Activated CD4-positive, alpha-beta T cell treated with anti-CD3 and anti-CD28 coated beads, Interleukin-2, amount 10 ng/mL, durations not matched to agents 7 days and 5 days (primary cell): ENCODE measurements at places on chromosomes 5 and 9.

DNA sequence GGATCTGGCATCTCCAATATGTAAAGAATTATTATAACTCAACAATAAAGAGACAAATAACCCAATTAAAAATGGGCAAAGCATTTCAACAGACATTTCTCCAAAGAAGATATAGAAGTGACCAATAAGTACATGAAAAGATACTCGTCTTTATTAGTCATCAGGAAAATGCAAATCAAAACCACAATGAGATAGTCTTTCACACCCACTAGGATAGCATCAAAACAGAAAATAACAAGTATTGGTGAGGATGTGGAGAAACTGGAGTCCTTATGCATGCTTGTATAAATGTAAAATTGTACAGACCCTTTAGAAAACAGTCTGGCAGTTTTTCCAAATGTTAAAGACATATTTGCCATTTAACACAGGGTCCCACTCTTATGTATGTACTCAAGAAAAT is 39.1 kb upstream of the ITGA1 start:
- no peak overlapping the region for H3K27ac ChIP-seq
- no peak for DNase-seq
- H3K4me3 ChIP-seq, result no peak overlapping the region

- no peak for DNase-seq
- no peaks in the 10 kb centered on the region for H3K36me3 ChIP-seq
- no peaks in the 10 kb centered on the region for H3K27me3 ChIP-seq
- no peaks in the 10 kb centered on the region for H3K4me1 ChIP-seq
- no peak overlapping the region for H3K4me3 ChIP-seq
- H3K27ac ChIP-seq, result no peak overlapping the region
Measured at GRCh38 chr9:121935739-121936138, 157.4 kb downstream of the TTLL11 start.

GRCh38 chr9:111839987-111840386 is 45.2 kb upstream of the SHOC1 start:
- H3K36me3 ChIP-seq, result no peaks in the 10 kb centered on the region
- no peak overlapping the region for H3K27ac ChIP-seq
- no peak overlapping the region for H3K4me3 ChIP-seq
- DNase-seq, result no peak

GRCh38 chr5:110536120-110537115 is 190.1 kb downstream of the TMEM232 start:
- H3K4me1 ChIP-seq, result no peaks in the 10 kb centered on the region
- no peak overlapping the region for H3K4me3 ChIP-seq
- H3K27me3 ChIP-seq, result no peaks in the 10 kb centered on the region
- H3K36me3 ChIP-seq, result no peaks in the 10 kb centered on the region
- DNase-seq, result no peak
- H3K27ac ChIP-seq, result no peak overlapping the region

DNA sequence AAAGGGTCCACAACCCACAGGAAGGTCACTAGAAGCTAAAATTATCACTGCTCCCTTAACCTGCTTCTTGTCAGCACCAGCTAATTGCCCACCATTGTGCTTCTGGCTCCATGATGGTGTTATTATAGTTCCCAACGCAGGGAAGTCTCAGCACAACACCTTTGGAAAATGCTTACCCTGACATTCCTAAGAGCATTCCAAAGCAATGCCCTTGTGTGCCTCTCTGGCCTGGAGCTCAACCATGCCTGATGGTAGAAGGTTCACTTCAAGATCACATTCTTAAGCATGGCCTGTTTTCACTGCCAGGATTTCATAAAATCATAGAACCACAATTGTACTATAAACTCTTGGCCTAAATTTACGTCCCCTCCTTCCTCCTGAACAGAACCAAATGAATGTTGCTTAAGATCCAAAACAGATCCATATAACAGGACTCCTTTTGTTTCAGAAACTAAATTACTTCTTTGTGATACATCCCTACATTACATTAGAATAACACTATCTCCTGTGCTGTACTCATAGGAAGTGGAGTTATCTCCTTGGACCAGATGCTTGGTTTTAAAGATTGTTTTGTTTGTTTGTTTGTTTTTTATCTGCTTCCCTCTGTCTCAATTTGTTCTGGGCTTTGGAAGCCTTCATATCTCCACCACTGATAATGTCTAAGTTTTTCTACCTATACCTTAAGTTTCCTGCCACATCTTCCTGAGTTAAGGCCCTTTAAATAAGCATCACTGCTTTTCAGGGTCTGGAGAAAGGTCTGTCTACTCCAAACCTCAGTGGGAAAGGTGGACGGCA is 32.1 kb downstream of the ARL15 start:
- H3K27me3 ChIP-seq, result no peaks in the 10 kb centered on the region
- no peak for DNase-seq
- H3K27ac ChIP-seq, result no peak overlapping the region
- H3K4me1 ChIP-seq, result no peaks in the 10 kb centered on the region
- no peak overlapping the region for H3K4me3 ChIP-seq
- H3K36me3 ChIP-seq, result peaks cover 5% of the 10 kb centered on the region

DNA sequence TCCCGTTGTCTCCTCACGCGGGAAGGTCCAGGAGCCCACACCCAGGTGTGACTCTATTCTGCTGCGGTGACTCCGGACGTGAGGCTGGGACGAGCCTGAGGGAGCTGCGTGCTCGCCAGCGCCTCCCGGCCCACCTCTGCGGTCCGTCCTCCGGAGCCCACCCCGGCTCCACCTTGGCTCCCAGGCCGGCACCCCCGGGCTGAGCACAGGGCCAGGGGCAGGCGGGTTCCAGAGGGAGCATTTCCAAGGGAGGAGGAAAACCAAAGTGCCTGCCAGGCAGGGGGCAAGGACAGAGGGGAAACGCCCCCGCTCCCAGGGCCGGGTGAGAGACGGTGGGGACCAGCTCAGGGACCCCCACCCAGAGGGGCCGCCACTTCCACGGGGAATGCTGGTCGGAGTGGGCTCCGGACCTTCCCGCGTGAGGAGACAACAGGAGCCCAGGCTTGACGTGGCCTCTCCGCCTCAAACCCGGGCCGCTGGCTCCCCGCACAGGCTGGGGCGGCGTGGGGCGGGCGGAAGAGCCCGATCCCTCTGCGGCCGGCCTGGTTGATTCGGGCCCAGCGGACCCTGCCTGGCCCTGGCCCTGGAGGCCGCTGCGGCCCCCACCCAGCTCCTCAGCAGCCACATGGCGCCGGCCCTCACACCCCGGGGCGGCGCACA is 26.0 kb downstream of the IRX4 start:
- no peak overlapping the region for H3K4me3 ChIP-seq
- H3K36me3 ChIP-seq, result no peaks in the 10 kb centered on the region
- H3K27me3 ChIP-seq, result peaks cover 16% of the 10 kb centered on the region
- H3K4me1 ChIP-seq, result no peaks in the 10 kb centered on the region
- H3K27ac ChIP-seq, result no peak overlapping the region

GRCh38 chr9:4678679-4679267 is 596 bp upstream of the CDC37L1 start:
- H3K36me3 ChIP-seq, result peaks cover 12% of the 10 kb centered on the region
- no peak overlapping the region for H3K27ac ChIP-seq
